ENCODE measurements at places on chromosomes 2 and 18. TPM values are rescaled to one million over a fixed set of nuclear protein-coding genes. Genes with fewer than 3 reads are reported as not detected.
A peak's percentile ranks its signal among the peaks of the same experiment; 100 is the strongest.

- DNase-seq, result no peak
Measured at GRCh38 chr2:39542523-39542922, 105.4 kb upstream of the MAP4K3 start.

GRCh38 chr2:102792568-102793208 is 30.9 kb downstream of the TMEM182 start:
- no peak for DNase-seq

GRCh38 chr2:109151519-109151918 is 22.5 kb downstream of the SH3RF3 start:
- no peak for DNase-seq

DPP10 gene
- total RNA-seq, result 0.74 TPM

WNT10A gene
- total RNA-seq, result not detected

GALNT14 gene
- 0.21 TPM for total RNA-seq

DNA sequence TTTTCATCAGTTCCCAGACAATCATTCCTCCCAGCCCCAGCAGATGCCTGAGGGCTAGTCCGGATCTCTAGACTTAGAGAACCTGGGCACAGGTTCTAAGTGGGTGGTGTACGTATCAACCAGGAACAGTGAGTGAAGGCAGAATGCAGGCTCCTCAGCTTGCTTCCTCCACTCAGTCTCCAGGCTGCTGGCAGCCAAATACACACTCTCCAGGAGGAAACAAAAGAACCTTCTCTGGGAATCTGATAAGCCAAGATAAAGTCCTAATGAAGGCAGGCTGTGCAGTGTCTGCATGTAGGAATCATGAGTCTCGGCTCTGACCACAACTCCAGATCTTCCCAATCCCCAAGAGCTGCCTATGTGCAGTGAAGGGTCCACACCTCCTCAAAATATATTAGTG is 245.7 kb downstream of the SP3 start:
- DNase-seq, result no peak

NGEF gene
- 4.2 TPM for total RNA-seq

LRP1B gene
- 0.34 TPM for total RNA-seq

SALL3 gene
- total RNA-seq, result 0.68 TPM

- DNase-seq, result peak; percentile 95
Measured at GRCh38 chr2:102736410-102737409, 25.1 kb upstream of the TMEM182 start.

DES gene
- total RNA-seq, result 7,466 TPM

GRCh38 chr2:233668605-233669260 is 3.0 kb upstream of the UGT1A9 start:
- DNase-seq, result no peak

TRIM54 gene
- 101 TPM for total RNA-seq

GRCh38 chr2:135820003-135820618 is 16.9 kb downstream of the LCT start:
- DNase-seq, result no peak

BMP10 gene
- 2,689 TPM for total RNA-seq

- DNase-seq, result no peak
Measured at GRCh38 chr2:184031402-184032147, 566.8 kb upstream of the ZNF804A start.

DNA sequence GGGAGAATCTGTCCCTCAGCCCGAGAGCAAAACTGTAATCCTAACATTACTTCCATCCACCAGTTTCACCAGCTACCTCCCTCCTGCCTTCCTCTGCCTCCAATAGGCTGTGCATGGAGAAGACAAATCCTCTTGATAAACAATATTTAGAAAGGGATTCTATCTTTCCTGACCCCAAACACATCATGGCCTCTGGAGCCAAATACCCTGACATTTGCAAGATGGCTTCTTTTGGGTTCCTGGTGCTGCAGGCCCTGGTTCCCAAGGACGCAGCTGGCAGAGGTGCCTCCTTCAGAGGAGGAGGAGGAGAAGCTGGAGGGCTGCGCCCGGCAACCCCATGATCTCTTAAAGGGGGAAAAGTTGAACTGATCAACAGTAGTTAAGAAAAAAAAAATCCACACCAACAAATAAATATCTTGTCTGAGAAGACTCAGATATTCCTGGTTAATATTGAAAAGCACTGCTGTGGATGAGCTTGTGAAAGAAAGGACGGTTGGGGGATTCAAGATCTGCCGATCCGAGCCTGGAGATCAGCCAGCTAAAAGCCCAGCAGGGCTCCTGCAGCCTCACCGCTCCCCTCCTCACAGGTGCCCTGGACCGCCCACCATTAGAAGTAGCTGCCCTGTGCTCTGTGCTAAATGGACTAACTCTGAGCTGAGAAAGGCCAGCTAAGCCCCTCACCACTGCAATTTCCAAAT is 116.8 kb downstream of the MSH2 start:
- DNase-seq, result no peak

RESP18 gene
- total RNA-seq, result not detected

GRCh38 chr2:177231270-177231669 is 18.7 kb downstream of the HNRNPA3 start:
- DNase-seq, result no peak

DNA sequence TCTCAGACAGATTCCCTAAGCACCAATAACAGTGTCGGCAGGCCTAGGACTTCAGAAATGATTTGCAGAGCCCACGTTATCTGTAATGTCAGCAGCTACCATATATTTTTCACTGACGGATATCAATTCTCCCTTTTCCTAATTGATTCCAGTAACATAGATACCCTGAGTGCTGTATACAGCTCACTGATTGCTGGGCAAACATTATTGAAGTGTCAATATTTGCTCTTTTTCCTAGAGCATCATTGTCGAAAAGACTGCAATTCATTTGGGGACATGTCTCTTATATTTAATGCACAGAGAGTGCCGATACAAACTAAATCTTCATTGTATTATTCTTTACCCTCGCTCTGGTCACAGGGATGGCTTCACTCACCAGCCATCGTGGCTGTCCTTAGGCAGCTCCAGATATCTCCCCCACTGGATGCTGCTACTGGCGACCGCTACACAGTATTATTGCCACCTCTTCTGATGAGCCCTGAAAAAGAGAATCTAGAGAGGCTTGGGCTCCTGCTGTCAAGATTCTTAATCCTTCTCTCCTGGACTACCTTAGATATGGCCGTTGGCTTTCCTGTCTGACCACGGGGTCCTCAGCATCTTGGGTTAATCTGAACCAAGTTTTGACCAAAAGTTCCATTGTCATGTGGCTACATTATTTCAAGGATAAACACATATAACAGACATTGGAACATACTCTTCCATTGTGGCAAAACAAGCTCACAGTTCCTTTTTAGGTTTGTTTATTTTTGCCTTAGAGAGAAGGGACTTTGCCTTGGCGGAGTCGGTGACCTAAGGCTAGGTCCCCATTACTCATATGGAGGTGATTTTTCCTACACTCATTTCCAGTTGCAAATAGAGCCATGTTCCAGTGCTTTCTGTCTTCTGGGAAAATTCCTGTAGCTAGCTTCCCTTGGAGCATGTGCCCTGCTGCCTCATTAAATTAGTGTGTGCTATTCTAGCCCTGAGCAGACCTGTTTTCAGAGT is 105.4 kb downstream of the CPO start:
- DNase-seq, result no peak

- DNase-seq, result no peak
Measured at GRCh38 chr2:26957534-26957933, 12.9 kb upstream of the MAPRE3 start.

DNA sequence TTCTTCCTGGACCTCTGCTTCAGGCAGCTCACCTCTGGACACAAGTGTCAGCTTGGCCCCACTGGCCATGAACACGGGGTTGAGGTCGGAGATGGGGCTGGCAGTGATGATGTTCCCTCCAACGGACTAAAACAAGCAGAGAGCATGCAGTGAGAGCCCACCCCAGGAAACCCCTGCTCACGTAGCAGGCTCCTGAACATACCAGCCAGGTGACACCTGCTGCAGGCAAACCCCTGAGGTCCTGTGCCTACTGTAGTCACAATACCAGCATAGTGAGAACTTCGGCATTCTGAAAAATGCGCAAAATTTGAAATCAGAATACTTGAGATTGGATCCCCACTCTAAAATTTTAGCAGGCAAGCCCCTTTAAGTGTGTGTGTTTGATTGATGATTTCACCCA is 32.9 kb downstream of the XDH start:
- no peak for DNase-seq

- peak; percentile 76 for DNase-seq
Measured at GRCh38 chr2:8412586-8412985, 269.3 kb upstream of the ID2 start.

DNA sequence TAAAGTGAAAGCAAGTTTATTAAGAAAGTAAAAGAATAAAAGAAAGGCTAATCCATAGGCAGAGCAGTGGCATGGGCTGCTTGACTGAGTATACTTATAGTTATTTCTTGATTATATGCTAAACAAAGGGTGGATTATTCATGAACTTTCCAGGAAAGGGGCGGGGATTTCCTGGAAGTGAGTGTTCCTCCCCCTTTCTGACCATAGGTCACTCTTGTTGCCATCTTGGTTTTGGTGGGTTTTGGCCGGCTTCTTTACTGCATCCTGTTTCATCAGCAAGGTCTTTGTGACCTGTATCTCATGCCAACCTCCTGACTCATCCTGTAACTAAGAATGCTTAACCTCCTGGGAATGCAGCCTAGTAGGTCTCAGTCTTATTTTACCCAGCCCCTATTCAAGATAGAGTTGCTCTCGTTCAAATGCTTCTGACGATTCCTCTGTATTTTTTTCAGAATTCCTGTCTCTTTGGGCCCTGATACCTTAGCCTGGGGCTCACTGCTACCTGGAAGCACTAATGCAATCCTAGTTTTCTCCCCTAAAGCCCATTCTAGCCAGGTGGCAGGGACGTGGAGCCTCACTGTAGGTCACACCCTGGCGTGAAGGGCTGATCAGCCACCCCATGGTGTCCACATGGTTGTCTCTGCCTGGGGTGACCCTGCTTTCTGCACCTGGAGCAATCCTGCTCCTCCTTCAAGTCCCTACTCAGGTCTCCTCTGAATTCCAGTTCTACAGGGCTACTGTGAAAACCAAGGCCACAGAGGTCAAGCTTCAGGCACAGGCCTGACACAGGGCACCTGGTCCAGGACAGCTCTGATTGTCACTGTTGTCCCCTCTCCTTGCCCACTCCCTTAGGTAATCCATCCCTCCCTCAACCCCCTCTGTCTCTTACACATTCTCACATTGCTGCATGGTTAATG is 6.0 kb upstream of the SLC35F6 start:
- DNase-seq, result peak; percentile 40

DNA sequence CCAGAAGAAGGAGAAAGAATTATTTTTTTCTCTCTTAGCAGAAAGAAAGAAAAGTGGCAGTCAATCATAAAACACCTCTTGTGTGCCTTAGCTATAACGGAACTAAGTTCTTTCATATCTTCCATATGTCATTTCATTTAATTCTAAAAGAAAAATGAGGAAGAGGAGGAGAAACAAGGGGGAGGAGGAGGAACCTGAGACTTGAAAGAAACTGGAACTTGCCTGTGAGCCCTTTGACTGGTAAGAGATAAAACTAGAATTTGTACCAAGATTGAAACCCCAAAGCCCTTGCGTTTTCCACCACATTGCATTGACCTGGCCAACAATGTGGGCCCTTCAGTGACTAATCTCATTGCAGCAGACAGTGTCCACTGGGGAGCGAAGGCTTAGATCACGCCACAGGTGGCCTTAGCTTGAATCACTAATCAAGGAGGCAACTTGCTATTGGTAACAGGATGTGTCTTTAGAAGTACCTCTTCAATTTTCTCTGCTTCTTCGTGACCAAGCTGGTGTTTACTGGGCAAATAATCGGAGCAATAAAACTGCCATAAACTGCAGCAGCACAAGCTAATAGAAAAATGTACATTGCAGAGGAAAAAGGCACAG is 307.9 kb downstream of the CLIP4 start:
- DNase-seq, result no peak

DSC3 gene
- 0.18 TPM for total RNA-seq

GRCh38 chr2:41710944-41711343 is 336.9 kb upstream of the PKDCC start:
- no peak for DNase-seq

GRCh38 chr2:96591054-96591453 is 47.1 kb downstream of the KANSL3 start:
- DNase-seq, result no peak

GRCh38 chr18:33849731-33850130 is 271.7 kb downstream of the ASXL3 start:
- DNase-seq, result no peak

GRCh38 chr2:12005886-12006681 is 259.7 kb downstream of the LPIN1 start:
- peak; percentile 60 for DNase-seq

DNA sequence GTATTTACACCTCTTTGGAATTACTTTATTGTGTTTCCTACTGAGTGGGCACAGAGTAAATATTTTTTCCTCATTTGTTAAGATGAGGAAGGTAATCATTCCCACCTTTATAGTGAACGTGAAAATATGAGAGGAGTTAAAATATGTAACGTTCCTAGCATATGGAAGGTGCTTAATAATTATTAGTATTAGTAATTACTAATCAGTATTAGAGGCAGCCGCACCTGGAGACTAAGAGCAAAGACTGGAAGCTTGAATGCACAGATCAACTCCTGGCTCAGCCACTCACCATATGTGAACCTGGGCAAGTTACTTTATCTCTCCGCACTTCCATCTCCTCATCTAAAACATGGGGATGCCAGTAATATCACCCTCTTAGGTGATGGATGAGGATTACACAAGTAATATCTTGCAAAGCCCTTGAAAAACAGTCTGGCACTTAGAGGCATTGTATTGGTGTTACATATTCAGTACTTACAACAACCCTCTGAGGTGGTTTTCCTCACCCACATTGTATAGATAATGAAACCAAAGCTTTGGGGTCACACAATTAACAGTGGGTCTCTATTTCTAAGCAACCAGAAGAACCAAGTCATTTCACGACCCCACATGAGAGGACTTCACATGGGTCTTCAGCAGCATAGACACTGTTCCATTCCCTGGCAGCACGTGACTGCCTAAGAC is 100.3 kb upstream of the KCTD1 start:
- no peak for DNase-seq

CHMP1B gene
- total RNA-seq, result 30.4 TPM

- DNase-seq, result no peak
Measured at GRCh38 chr18:39230086-39230803, 1664.6 kb upstream of the CELF4 start.

- DNase-seq, result no peak
Measured at GRCh38 chr2:227865291-227865690, 6.1 kb upstream of the DAW1 start.

DNA sequence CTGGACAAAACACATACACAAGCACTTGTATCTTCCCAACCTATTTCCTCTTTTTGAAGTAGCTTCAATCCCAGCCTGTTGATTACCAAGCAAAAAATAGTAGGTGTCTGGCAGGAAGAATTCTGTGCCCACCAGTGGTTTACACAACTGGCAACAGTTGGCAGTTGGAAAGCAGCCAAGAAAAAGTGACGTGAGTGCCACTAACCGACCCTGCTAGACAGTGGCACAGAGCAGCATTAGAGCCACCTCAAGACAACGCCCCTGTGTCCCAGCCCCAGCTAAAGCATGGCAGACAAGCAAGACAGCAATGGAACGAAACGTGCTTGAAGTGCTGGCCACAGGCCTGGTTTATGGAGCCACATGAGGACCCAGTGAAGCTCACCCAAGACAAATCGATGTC is 379.6 kb downstream of the FBXO15 start:
- DNase-seq, result no peak

GRCh38 chr2:116718451-116718850 is 1096.0 kb upstream of the DDX18 start:
- no peak for DNase-seq
